Astrocyte of the spinal cord (primary cell): ENCODE measurements at places on chromosomes 11 and 22.

GRCh38 chr11:64799623-64800302, 3.3 kb downstream of the MAP4K2 start:
- DNase-seq = no peak

DNA sequence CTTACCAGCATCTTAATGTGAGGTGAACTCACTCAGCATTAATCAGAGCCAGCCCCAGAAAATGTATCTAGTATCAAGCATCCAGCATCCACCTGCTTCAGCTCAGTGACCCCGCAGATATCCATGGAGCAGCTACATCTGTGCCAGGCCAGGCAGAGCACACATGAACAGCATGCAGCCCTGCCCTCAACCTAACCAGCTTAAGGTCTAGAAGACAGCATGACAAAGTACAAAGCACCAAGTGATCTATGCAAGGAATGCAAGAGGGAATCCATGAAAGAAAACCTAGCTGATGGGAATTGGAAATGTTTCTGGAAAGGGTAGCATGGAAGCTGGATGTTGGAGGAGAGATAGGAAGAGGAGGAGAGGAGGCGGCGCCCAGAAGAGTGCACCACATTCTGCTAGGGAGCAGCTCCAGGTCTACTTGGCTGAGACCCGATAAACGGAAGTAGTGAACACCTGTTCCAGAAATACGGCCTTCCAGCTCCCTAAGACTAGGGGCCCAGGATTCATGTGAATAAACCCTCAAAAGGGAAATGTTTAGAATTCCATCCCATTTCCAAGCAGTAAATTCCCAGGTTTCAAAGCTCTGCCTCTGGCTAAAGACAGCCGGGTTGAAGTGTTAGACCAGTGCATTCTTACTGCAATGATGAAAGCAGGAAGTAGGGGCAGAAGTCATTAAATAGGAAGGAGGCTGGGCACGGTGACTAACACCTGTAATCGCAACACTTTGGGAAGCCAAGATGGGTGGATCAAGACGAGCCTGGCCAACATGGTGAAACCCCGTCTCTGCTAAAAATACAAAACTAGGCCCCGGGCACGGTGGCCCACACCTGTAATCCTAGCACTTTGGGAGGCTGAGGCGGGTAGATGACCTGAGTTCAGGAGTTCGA, 23.5 kb upstream of the L3MBTL2 start:
- DNase-seq = no peak

DNA sequence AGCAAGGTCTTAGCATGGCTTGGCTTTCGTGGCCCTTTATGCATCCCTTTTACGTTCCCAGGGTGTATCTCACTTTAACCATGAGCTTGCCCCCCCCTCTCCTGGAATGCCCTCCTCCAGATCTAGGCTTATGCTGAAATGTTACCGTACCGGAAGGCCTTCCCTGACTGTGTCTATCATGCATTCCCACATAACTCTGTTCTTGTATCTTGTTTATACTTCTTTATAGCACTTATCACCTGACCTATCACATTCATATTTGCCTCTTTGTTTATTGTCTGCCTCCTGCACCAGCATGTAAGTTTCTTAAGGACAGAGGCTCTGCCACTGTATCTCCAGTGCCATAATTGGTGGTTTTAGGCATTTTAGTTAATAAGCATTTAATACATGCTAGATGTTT, 38.9 kb downstream of the PPFIBP2 start:
- no peak for DNase-seq

DNA sequence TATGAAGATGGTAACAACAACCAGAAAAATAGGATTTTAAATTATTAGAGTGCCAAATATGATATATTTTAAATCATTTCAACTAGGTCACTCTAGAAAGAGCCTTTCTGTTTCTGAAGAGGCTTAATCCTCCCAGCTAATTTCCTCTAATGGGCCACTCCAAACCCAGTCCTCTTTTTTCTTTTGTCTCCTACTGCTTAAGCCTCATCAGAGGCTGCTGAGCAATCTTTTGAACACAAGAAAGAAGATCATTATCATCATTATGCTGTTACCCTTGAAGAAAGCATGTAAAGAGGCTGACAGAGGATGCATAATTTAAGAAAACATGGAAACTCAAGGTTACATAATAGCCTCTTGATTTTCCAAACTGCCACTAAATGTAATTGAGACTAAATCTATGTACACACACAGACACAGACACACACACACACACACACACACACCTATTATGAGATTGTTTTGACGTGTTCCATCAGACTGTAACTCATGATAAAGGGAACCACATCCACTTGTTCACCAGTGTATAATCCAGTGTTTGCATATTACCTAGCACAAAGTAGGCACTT, 519.6 kb downstream of the METTL15 start:
- no peak for DNase-seq

DNA sequence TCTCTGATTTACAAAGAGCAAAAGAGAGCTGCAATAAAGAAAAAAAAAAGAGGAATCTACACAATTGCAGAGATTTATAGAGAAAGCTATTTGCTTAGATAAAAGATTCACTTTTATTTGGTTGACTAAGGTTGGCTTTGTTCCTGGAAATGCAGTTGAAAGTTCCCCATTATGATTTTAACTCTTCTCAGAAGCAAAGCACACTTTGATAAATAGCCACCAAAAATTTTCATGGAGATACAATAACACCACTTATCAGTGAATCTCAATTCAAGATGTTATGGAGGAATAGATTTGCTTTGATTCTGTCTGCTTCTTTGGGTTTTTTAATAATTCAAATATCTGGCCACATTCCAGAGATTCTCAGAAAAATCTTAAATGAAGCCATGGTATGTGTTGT, 88.5 kb upstream of the ANO3 start:
- DNase-seq = no peak

DNA sequence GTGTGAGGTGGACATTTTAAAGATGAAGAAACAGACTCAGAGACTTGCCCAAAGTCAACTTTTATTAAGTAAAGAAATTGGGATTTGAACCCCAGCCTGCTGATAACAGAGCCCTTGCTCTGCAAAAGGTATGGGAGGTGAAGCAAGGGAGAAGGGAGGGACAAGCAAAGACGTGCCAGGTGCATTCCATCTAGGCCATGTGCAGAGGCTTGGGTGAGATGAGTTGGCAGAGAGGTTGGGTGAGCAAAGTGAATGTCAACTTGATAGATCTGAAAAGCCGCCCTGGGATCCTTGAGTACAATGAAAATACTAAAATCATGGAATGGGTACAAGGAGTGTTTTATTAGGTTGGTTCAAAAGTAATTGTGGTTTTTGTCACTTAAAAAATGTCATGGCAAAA, 341.3 kb downstream of the CADM1 start:
- DNase-seq = no peak

DNA sequence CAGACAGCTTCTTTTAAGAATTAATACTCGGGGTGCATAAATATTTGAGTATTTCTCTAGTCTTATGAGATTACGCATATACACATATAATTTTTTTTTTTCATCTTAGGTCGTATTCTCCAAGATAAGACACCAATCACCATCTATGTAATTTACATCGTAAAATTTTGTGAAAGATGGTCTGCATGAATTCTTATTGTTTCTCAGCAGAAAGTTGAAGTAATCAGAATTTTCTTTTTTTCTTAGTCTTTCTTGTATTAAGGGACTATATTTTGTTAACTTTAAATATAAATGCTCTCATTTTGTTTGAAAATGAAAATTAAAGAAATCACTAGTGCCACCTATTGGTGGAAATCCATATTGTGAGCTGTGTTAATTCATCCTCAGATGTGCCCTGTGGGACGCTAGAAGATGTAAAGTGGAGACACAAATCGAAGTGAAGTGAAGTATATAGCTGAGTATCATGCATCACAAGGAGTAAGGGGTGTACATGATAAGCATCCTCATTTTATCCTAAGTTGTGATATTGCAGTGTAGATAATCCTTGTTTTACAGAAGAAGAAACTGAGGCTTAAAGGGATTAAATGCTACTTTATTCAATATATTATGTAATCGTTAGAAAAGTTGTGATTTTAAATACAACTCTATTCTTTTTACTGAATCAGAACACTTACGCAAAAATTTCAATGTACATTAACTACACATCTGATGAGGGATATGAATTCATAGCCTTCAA, 2084.3 kb downstream of the LRRC4C start:
- peak; percentile 15 for DNase-seq

DNA sequence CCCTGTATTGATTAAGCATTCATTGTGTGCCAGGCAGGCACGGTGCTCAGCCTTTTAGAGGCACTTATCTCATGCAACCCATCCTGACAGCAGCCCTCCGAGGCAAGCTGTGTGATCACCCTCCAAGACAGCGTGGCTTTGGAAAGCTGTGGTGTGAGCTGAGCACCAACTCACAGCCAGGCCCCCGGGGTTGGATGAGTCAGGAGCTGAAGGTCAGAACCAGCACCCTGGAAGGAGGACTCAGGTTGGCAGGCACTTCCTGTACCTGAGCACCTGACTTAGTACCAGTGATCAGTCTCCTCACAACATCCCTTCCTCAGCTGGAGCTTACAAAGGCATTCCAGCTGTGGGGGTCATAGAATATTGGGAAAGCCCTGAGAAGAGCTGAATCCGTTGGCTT, 9.0 kb downstream of the PATZ1 start:
- no peak for DNase-seq

DNA sequence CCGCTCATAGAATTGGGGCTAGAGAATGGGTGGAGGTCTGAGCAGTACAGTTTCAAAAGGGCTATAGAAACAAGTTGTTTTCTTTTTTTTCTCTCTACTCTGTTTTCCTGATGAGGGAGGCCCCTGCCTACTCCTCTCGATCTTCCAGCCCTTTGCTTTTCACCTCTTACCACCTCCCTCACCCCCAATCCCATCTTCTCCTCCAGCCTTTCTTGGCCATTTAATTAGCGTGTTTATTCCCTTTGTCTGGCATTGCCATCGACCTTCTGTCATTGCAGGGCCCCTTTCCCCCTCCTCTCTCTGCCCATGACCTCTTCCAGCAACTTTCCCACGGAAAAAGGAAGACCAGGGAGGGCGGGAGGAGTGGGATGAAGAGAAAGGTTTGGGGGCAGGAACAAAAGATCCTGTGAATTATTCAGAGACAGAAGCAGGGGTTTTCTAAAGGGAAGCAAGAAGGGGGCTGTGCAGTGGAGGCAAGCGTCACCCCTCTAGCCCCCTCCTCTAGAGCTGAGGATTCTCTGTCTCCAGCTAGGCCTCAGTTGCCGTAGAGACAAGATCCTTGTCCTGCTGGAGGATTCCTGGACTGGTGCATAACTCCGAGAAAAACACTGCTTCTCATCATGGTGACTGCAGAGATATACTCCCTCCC, 12.9 kb downstream of the DTX4 start:
- DNase-seq = no peak

DNA sequence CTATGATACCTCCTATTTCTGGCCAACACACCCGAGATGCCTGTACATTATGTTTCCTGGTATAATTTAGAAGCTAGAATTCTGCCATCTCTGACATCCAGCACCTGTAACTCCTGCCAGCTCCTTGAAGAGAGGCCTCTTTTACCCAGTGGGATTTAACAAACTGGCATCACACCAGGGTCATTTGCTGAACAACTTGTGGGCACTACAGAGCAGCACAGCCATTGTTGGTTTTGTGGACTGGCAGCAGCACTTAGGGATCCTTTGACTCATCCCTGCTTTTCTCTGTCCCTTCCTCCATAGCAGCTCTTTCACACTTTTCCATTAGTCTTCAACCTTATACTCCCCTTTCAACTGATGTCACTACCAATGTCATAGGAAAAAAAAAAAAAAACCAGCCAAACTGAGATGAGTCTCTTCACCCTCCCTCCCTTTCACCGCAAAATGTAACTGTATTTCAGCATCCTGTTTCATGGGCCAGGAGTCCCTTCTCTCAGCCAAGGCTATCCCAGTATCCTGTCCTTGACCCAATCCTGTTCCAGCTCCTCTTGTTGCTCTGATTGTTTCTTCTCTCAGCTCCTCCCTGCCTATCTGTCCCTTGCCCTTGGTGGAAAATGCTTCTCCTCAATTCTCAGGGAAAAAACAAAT, 68.7 kb downstream of the PPFIBP2 start:
- no peak for DNase-seq

- no peak for DNase-seq
Observed at GRCh38 chr11:45225277-45225676, 60.9 kb downstream of the SYT13 start.

DNA sequence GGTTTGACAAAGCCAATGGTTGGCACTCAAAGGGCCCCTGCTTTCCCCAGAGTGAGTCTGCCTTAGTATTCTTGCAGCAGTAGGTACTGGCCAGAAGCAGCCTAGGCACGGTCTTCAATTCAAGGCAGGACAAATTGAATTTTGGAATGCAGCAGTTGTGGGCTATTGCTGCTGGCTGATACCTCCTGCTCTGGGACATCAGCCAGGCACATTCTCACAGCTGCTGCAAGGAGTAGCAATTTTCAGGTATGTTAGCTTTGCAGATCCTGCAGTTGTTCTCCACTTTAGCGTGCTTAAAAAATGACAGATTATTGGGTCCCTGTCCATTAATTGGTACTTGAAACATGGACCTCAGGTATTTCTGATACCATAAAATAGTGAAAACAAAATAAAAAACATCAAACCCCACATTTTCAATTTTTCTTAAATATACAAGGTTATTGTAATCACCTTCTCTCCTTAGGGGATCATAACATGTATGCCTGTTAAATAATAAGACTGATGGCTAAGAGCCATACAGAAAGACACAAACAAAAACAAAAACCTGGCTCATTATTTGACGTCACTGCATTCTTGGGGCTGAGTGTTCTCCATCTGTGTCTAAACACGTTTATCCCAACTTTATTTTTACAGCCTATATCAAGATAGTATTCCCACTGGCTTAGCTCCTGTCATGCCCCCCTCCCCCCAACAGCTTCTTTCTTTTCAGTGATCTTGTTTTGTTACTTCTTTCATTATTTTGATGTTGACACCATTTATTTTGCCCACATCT, 85.1 kb upstream of the CARD18 start:
- DNase-seq = peak; percentile 9

GRCh38 chr22:36151006-36151595, 9.5 kb downstream of the APOL3 start:
- DNase-seq = no peak

- DNase-seq = peak; percentile 62
Observed at GRCh38 chr11:126352934-126353801, 2.3 kb upstream of the ST3GAL4 start.

- DNase-seq = no peak
Observed at GRCh38 chr11:45169310-45170072, 23.1 kb downstream of the PRDM11 start.

GRCh38 chr22:17931400-17931825, 92.9 kb downstream of the MICAL3 start:
- no peak for DNase-seq
